A549 (cell line): ENCODE measurements at places on chromosomes 2 and 18.

GRCh38 chr2:27123302-27124150 is at the start of gene ABHD1:
ABHD1 (plus strand) TSS chr2:27123815; CDS start chr2:27123949, 134 bp downstream.
- DNase-seq, result peak; percentile 69

GRCh38 chr2:29047083-29047845 is 27.1 kb downstream of the PCARE start:
- no peak for DNase-seq

DNA sequence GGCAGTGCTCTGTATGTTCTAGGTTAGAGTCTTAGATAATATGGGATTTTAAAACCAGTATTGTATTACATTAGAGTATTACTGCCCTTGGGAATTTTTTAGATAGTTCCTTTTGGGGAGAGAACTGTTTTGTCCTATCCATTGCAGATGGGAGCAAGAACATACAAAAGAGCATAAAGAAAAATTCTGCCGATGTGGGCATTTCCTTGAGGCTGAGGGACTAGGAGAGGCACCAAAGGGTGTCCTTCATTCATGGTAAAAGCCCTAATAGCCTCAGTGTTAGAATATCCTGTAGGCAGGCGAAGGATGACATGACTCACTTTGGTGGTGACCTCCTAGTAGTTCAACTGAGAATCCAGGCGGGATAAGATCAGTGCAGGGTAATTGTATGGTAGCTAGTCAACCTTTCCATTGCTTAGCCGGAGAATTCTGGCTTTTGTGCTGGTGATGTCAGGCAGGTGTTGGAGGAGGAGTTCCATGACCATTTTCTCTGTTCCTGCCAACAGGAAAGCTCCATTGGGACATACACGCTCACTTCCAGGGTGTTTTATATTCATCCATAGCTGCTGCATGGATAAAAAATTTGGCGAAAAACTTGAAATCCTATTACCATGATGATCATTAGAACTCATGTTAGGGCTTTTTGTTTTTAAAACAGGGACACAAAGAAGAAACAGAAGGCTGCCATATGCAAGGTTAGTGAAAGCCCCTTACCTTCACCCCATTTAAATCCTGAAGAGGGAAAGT is 28.1 kb downstream of the EPAS1 start:
- DNase-seq, result no peak

DNA sequence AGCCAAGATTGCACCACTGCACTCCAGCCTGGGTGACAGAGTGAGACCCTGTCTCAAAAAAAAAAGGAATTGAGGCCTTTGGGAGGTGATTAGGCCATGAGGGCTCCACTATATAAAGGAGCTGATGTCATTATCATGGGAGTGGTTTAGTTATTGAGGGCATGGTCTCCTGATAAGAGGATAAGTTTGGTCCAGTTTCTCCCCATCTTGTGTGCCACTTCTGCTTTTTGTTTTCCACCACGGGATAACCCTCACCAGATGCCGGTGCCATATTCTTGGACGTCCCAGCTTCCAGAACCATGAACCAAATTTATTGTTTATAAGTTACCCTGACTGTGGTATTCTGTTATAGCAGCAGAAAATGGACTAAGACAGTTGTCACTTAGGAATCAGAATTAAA is 125.8 kb downstream of the C1D start:
- no peak for DNase-seq

- no peak for DNase-seq
Observed at GRCh38 chr18:24000613-24001490, 13.7 kb upstream of the TTC39C start.

DNA sequence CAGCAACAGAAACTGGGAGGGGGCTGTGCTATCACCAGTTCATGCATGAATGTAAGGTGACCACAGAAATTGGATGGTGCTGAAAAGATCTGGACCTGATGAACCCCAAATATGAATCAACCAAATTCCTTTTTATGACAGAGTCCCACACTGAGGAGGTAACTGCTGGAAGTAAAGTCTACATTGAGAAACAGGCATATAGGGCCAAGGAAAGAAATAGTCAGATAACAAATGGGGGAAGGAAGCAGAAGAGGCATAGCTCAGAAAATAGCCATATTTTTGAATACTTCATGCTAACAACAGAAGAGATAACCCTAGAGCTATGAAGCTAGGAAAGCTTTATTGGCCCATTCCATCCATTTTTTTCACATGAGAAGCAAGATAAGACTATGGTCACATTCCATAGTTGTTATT is 25.8 kb downstream of the ZC3H6 start:
- DNase-seq, result no peak

- no peak for DNase-seq
Observed at GRCh38 chr2:233091595-233092375, 31.6 kb downstream of the INPP5D start.

- no peak for DNase-seq
Observed at GRCh38 chr2:85888020-85888683, 638 bp downstream of the ST3GAL5 start.

GRCh38 chr2:2524348-2524941 is 193.4 kb upstream of the MYT1L start:
- no peak for DNase-seq

- DNase-seq, result no peak
Observed at GRCh38 chr2:175734686-175735085, 267.4 kb downstream of the LNPK start.

GRCh38 chr2:26970928-26971627 is 641 bp downstream of the MAPRE3 start:
- peak; percentile 46 for DNase-seq

DNA sequence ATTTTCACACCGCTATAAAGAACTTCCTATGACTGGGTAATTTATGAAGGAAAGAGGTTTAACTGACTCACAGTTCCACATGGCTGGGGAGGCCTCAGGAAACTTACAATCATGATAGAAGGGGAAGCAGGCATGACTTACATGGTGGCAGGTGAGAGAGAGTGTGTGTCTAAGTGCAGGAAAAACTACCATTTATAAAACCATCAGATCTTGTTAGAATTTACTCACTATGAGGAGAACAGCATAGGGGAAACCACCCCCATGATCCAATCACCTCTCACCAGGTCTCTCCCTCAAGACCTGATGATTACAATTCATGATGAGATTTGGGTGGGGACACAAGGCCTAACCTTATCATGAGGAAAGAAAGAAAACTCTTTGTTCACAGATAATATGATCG is 174.6 kb downstream of the SRBD1 start:
- no peak for DNase-seq

GRCh38 chr2:96815326-96816126 is 542 bp upstream of the CNNM3 start:
- peak; percentile 62 for DNase-seq

DNA sequence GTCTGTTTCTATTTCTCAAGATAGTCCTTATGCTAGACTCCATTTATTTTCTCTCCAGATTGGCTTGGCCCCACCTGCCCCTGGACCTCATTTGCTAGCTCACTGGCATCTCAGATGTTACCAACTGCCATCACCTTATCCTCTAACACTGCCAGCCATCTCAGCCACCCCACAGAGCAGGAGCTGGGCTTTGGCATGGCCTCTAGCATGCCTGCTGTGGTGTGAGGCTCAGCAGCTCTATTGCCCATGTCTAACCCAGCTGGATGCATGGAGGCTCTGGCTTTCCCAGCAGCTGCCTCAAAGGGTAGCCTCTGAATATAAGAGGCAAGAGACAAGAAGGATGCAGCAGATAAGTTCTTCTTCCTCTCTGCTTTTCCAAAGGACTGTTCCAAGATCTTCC is 373.4 kb downstream of the TNS1 start:
- no peak for DNase-seq

- DNase-seq, result no peak
Observed at GRCh38 chr2:191740759-191741158, 62.8 kb downstream of the NABP1 start.

DNA sequence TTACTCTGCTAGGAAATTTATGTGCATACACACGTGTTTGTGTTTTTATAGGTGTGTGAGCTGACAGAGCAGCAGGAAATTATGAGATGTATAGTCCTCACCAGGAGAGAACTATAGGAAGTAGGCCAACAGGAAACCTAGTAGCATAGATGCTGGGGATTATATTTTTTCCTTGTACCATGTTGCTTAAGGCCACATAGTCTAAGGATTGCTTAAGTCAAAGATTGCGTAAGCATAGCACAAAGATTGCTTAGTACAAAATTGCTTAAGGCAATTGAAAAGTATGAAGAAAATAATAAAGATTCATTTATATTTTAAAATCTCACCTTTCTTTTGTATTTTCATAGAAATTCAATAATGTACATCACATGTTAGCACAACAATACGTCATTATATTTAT is 18.7 kb upstream of the CCDC102B start:
- no peak for DNase-seq

DNA sequence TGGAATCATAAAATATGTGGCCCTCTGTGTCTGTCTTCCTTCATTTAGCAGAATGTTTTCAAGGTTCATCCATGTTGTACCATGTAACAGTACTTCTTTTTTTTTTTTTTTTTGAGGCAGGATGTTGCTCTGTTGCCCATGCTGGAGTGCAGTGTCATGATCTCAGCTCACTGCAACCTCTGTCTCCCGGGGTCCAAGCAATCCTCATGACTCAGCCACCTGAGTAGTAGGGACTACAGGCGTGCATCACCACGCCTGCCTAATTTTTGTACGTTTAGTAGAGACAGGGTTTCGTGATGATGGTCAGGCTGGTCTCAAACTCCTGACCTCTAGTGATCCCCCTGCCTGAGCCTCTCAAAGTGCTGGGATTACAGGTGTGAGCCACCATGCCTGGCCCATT is 31.2 kb downstream of the RAB1A start:
- DNase-seq, result no peak

GRCh38 chr2:29080886-29081743 is 6.8 kb upstream of the PCARE start:
- no peak for DNase-seq

DNA sequence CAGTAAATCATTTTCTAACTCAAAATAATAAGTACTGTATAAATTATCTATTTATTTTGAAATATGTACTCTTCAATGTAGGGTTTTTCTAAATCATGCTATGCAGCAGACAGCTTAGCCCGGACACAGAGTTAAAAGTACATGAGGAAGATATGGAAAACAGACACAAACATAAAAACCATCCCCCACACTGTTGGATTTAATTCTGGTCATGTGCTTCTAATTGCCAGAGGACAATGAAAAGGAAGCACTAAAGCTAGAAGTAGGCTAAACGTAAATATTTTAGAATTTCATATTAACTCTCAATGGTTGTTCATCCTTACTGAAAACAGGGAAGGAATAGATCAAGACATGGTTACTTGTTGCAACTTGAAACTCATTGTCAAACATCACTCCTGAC is 420.7 kb downstream of the ERBB4 start:
- no peak for DNase-seq

DNA sequence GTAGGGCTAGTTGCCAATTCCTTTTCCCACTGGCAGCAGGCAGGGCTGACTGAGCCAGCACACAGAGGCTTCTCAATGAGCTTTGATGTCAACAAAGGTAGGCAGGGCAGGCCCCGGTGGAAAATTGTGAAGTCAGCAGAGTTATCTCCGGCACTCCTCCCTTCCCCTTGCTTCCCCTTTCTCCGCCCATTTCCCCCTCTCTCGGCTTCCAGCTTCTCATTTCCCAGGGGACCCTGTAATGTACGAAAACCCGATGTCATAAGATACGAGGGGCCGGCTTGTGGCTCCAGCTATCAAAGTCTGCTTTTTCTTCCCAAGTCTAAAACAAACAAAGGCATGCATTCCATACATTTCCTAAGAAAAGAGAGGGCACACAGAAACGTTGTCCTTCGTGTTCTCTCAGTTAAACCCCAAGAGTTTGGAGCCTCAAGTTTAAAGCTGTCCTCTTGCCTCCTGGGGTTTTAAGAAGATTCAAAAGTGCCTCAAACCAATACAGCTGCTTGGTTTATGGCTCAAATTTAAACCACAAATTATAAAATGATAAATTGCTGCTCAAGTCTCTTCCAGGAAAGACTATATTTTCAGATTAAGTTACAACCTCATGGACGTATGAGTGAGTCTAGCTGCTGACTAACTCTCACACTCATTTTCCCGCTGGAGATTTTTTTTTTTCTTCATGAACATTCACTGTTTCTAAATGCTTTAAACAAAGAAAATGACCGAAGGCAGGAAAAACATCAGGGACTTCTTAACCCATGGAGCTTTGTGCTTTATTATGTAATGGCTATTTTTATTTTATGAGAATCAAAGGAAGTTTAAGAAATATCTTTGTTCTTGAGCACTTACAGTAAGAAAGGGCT is 27.2 kb upstream of the EML4 start:
- DNase-seq, result peak; percentile 77

DNA sequence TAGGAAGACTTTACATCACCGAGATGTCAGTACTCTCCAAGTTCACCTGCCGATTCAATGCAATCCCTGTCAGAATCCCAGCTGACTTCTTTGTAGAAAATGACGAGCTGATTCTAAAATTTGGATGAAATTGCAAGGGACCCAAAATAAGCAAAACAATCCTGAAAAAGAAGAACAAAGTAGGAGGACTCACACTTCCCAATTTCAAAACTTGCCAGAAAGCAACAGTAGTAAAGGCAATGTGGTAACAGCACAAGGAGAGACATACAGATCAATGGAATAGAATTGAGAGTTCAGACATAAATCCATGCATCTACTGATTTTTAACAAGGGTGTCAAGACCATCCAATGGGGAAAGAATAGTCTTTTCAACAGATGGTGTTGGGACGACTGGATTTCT is 52.2 kb downstream of the SMAD7 start:
- DNase-seq, result no peak

- DNase-seq, result peak; percentile 4
Observed at GRCh38 chr18:47397671-47398319, 146.3 kb upstream of the SKOR2 start.

- DNase-seq, result no peak
Observed at GRCh38 chr2:217877866-217878265, 124.9 kb downstream of the TNS1 start.

GRCh38 chr2:112168422-112169124 is 30.4 kb downstream of the FBLN7 start:
- DNase-seq, result no peak

DNA sequence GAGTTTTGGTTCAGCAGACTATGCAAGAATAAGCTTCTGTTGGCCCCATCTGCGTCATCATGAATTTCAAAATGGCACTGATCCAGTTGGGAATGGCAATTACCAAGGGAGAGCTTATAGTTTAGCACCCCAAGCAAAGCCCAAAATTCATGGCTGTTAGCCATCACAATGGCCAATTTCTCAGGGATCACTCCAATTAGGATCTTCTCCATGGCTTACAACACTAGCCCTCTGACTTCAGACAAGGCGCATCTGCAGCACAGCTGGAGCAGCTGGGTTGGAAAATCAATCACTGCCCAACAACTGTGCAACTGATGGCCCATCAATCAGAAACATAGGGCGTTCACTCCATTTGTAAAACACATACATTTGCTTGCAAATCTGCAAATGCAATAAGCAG is 273.6 kb downstream of the SRBD1 start:
- no peak for DNase-seq

GRCh38 chr2:59425247-59425646 is 1128.2 kb downstream of the BCL11A start:
- DNase-seq, result peak; percentile 7

GRCh38 chr2:7394195-7394594 is 477.0 kb downstream of the RNF144A start:
- no peak for DNase-seq

GRCh38 chr18:8260827-8261226 is 348.4 kb upstream of the RAB12 start:
- no peak for DNase-seq
